Hematopoietic multipotent progenitor cell treated with erythropoietin and hydrocortisone succinate and interleukin-3 and kit ligand, for 17 days (in vitro differentiated cells): ENCODE measurements at places on chromosomes 7 and 10.
A peak's percentile ranks its signal among the peaks of the same experiment; 100 is the strongest.

DNA sequence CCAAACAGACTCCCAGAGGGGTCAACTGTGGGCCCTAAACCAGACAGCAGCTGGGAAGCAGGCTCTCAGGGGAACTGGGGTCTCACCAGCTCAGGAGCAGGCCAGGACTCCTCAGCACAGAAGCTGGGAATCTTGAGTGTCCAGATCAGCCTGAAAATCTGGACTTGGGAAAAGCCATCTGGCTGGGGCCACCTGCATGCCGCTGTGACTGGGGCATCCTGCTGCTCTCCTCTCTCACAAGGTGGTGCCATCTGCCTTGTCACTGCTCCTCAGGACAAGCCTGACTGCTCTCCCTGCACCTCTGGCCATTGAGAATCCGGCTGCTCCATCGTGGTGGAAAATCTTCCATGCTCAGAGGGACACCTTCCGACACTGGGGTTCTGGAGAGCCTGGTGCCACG, 141.4 kb downstream of the PLPP4 start:
- DNase-seq: no peak

- DNase-seq: no peak
Measured at GRCh38 chr10:92567952-92568600, 5.8 kb downstream of the IDE start.

DNA sequence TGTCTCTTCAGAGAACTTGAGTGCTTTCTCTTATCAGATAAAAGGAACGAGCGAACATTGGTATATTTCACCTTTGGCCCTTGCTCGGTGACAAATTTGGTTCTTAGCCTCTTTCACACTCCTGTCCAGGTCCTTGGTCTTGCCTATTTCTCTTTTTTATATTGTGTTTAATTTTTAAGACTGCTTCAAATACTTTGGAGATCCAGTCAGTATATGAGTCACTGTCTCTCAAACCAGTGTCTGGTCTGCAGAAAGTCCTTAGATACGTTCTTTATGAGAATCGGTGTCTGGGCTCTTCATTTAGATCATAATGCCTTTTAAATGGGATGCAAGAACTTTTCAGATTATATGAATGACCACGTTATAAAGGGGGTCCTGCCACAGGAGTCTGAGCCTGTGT, 55.0 kb downstream of the PIK3AP1 start:
- DNase-seq: no peak

DNA sequence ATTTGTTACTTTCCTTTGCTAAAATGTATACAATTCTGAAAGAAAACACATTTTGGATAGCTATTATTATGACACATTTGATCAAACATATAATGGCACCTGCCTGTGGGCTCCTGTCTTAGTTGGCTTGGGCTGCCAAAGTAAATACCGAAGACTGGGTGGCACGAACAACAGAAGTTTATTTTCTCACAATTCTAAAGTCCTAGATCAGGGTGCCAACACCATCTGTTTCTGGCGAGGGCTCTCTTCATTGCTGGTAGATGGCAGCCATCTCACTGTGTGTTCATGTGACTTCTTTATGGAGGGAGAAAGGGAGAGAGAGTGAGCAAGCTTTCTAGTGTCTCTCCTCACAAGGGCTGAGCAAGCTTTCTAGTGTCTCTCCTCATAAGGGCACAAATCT, 195.8 kb upstream of the FAM3C start:
- DNase-seq: no peak

GRCh38 chr10:63505562-63505961, 15.6 kb upstream of the REEP3 start:
- DNase-seq: no peak

GRCh38 chr10:112852306-112852705, 97.7 kb upstream of the TCF7L2 start:
- no peak for DNase-seq

DNA sequence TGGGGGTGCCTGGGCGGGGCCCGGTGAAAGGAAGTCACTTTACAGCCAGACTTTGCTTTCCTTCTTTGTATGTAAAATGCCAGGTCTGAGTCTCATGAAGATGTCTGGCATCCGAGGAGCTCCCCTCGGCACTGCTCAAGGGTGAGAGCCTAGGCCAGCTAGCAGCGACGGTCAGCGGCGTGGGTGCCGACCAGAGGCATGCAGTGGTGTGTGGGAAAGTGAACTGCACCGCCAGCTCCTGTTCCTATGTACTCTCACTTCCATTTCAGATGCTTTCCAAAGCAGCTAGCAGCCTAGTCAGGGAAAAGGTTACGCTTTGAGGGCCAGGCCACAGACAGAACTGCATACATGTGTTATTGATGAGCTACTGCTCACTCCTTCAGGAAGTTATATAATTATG, 172.8 kb downstream of the ZMYND11 start:
- no peak for DNase-seq

DNA sequence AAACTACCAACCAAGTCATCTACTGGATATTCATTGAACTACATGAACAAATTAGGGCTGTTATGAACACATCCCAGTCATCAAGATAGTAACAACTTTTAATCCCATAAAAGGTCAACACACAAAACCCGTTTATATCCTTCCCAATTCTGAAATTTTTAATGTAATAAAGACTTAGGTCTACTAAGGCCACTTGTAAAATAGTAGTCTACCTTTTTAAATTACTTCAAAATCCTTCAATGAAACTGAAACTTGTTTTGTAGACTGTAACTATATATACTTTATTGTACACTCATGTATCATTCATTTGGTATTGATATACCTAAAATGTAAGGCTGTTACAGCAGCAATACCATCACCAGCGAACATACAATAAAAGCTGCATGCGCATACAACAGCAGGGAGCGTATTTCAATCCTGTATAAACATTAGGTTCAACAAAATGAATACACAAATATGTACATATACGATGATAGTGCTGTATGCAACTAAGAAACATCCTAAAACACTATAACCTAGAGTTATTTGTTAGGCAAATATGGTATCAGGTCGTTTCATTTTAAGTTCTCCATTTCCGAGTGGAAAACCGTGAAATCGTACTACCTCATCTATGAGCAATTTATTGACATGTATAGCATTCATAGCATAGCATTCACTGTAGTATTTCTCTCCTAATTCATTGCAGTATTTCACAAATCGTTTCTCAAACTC, 973 bp downstream of the ATAD1 start:
- DNase-seq: peak; percentile 31

DNA sequence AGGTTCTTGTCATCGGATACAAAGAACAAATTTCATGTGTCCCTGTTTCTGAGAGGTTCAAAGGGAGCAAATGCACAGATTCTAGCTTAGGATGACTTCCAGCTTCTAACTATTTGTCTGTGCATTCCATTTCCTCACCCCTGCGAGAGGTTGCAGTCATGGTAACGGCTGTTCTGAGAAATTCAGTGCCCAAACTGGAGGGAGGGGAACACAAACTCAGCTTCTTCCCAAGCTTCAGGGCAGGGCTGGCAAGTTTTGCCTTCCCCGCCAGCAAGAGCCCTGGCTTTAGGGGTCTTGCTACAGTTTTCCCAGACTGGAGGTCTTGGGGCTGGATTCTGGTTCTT, 11.1 kb downstream of the FAS start:
- DNase-seq: no peak

DNA sequence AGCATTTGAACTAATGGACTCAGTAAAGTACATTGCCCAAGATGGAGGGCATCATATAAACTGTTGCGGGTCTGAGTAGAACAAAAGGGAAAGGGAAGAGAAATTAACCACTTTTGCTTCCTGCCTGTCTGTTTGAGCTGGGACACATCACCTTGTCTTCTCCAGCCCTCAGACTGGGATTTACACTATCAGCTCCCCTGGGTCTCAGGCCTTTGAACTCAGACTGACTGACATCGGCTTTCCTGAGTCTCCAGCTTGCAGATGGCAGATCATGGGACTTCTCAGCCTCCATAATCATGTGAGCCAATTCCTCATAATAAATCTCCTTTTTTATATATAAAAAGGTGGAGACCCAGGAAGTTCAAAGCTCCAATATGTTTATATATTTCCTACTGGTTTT, 23.0 kb upstream of the WASL start:
- no peak for DNase-seq

DNA sequence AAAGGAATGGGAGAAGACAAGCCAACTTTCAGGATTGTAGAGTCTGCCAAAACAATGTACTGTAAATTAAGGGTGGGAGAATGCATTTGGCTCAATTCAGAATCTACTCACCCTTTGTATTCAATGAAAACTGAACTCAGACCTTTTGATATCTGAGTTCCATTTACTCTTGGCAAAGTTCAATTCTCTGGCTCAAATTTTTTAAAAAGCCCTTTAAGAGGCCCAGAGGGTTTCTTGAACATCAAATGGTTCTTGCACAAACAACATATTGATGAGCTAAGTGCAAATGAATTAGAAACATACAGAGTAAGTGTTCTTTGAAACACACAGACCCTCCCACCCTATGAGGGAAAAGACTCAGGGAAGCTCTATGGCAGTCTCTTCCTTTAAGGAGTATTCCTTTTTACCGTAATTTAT, 5.2 kb upstream of the XPNPEP1 start:
- no peak for DNase-seq

GRCh38 chr7:100423315-100423714, 5.2 kb downstream of the ZCWPW1 start:
- no peak for DNase-seq

GRCh38 chr7:33185786-33186185, 56.4 kb downstream of the BBS9 start:
- peak; percentile 20 for DNase-seq

DNA sequence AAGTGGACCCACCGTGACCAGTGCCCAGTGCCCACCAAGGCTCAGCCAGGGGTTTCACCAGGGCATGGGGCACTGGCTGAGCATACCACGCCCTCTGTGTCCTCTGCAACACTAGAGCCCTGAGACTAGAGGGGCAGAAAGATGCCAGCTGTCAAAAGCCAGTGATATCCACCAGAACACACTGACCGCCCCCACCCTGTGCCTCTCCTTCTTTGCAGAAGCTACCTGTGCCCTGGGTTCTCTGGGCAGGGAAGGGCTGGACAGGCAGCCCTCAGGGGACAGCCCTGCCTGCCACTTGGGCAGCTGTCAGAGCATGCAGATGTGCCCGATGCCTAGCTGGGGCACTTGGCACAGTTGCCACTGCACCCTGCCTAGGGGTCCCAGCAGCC, 494 bp downstream of the VSIR start:
- DNase-seq: peak; percentile 59

- DNase-seq: no peak
Measured at GRCh38 chr10:122307669-122308416, 36.7 kb downstream of the BTBD16 start.

DNA sequence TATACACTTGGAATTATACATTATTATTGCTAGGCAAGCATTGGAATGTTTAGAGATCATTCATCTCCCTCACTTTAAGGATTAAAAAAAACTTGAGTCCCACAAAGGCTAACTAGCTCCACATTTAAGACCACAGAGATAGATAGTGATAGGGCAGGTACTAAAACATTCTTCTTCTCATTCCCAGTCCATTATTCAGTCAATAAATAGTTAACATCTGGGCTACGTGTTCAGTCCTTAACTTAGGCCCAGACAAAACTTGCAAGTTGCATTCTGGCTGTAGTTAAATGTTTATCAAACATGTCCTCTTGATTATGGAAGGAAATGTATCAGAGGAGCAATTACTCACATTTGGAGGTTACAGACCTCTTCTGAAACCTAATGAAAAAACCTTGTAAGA, 2.4 kb downstream of the GNG11 start:
- DNase-seq: no peak

GRCh38 chr7:106623853-106624252, 37.1 kb downstream of the CCDC71L start:
- no peak for DNase-seq

GRCh38 chr7:95609277-95609971, 13.1 kb upstream of the PDK4 start:
- DNase-seq: no peak

GRCh38 chr10:124105594-124105993, 12.2 kb upstream of the CHST15 start:
- DNase-seq: no peak

GRCh38 chr10:119845656-119846055, 27.0 kb downstream of the MCMBP start:
- no peak for DNase-seq

DNA sequence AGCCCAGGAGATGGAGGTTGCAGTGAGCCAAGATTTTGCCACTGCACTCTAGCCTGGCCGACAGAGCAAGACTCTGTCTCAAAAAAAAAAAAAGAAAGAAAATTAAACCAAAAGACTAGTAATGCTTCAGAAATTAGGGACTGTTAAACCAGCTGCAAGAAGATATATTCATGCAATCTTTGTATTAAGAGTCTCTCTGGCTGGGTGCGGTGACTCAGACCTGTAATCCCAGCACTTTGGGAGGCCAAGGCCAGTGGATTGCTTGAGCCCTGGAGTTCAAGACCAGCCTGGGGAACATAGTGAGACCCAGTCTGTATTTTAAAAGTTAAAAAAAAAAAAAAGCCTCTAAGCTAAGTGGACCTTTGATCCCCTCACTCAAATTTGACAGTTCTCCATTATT, 2.5 kb upstream of the HNRNPF start:
- no peak for DNase-seq

DNA sequence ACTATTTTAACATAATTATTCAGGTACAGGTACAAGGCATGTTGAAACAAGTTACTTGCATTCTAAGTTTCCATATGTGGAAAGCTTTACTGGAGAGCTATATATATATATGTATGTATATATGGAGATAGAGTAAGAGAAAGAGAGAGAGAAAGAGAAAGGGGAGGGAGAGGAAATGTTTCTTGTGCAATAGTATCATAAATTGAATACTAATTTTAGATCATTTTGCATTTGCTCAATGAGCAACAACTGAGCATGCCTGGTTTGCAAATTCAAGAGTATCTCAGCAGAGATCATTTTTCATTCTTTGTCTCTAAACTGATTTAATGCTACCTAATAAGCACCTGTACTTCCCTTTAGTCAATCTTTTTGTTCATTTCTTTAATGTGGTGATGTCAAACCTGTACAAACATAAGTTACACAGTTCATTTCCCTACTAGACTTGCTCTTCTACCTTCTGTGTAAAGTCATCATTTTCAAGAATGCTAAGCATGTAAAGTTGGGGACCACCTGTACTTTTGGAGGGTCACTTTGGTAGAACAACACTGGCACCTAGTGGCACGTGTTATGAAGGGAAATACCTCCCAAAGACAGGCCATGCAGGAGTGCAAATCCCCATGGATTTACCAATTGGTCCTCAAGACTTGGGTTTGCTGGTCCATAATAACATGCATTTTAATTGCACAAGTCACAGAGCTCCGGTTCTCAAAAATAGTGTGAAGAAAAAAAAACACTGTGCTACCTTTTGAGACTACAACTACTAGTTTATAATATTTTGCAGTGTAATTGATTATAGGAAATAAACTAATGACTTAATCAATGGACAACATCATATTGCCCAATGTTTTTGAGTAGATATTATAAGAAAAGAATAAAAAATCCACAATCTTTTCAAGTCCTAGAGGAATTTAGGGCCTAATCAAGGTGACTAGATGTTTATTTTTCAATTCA, 431.2 kb upstream of the IGFBP3 start:
- DNase-seq: no peak

GRCh38 chr10:68666280-68666760, 54.7 kb upstream of the CCAR1 start:
- DNase-seq: no peak
